NCI-H1417 treated with DMSO at 0.1 percent for 48 hours (cell line): ENCODE measurements at places on chromosomes 12 and 14.
A peak's percentile ranks its signal among the peaks of the same experiment; 100 is the strongest.

GRCh38 chr12:104641862-104642261 lies 185.1 kb downstream of the CHST11 start:
- DNase-seq: no peak

- no peak for DNase-seq
Measured at GRCh38 chr12:6201213-6201608, 1.0 kb downstream of the CD9 start.

DNA sequence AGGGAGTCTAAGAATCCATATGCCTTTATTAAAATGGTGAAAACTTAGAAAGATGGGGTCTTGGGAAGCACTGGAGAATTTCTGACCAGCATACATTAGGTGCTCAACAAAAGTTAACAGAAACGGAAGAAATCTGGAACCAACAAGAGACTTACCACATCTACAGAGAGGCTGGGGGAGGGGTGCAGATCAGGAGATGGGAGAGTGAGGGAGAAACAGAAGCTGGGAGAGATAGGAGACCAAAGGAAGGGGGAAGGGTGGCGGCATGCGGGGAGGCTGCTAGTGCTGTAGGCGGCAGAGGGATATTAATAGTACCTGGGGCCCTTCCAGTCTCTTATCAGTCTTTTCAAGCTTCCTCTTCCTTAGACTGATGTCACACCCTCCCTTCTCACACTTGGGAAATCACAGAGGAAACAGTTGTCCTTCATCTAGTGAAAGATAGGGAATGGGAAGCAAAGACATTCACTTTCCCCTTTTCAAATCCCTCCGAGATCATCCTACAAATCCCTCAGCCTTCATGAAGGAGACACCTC lies 18.1 kb downstream of the ZBTB39 start:
- DNase-seq: no peak

- no peak for DNase-seq
Measured at GRCh38 chr12:130754234-130754901, 38.3 kb upstream of the RIMBP2 start.

GRCh38 chr14:57761800-57762199 lies 104.1 kb downstream of the SLC35F4 start:
- DNase-seq: no peak

DNA sequence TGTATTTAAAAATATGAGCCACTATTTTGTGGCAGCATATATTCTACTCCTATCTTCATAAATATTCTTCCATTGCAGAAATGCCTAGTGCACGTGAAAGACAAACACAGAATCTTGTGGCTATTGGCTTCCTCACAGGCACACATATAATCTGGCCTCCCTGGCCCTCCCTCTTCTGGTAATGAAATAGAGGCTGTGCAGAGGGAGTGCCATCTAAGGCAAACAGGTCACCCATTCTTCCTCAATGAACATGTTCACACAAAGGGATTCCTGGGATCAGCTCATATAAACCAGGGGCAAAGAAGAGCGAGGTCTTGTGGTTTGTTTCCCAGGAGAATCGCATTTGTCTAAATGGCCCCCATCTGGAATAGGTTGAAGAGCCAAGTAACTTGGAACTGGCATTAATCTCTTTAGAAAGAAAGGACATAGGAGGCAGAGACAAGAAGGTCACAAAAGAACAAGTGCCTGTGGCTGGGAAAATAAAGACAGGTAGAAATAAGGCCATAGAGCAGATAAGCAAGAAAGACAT lies 171.6 kb upstream of the PTPRQ start:
- no peak for DNase-seq

- no peak for DNase-seq
Measured at GRCh38 chr12:75529826-75530225, 18.4 kb upstream of the KRR1 start.

- no peak for DNase-seq
Measured at GRCh38 chr14:62280366-62280765, 518.1 kb downstream of the SNAPC1 start.

DNA sequence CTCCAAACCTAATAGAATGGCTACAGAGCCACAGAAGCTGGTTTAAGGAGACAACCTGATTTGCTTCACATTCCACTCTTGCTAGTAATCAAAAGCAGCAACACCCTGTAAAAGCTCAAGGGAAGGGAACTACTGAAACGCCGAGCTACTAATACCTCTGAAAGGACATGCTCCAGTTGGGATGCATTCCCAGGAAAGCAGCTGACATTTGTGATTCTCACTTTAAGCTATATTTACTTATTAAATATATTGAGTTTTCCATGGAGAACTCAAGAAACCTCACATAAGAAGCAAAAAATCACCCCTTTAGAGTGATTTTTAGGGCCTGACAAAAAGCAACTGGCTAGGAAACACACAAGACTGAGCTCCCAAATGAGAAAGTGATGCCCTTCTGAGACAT lies 1073.0 kb upstream of the FLRT2 start:
- no peak for DNase-seq

GRCh38 chr14:35412272-35413056 lies 7.9 kb upstream of the NFKBIA start:
- no peak for DNase-seq

GRCh38 chr12:32290411-32290810 lies 108.9 kb upstream of the FGD4 start:
- no peak for DNase-seq

DNA sequence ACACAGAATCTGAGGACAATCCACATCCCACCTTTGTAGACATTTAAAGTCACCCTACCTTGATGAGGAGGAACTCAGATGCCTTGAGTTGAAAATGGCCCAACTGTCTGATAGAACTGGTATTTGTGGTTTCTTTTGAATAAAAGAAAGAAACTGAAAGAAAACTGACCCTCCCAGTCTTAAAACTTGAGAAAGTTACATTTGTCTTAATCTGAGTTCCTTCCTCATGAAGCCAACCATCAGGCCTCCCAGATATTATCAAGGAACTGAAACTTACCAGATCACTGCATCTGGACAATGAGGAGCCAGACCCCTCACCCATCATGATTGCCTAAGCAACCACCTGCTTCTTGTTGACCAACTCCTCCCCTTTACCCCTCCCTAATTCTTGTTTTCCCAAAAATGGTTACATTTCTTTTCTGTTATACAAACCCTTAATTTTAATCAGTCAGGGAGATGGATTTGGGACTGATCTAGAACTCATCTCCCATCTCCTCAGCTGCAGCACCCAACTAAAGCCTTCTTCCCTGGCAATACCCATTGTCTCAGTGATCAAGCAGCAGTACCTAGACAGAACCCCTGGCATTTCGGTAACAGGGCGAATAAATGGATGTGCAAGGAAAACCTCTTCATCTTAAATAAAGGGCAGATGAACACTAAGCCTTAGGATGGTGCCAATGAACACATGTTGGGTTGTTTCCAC lies 72.0 kb upstream of the RESF1 start:
- DNase-seq: no peak

DNA sequence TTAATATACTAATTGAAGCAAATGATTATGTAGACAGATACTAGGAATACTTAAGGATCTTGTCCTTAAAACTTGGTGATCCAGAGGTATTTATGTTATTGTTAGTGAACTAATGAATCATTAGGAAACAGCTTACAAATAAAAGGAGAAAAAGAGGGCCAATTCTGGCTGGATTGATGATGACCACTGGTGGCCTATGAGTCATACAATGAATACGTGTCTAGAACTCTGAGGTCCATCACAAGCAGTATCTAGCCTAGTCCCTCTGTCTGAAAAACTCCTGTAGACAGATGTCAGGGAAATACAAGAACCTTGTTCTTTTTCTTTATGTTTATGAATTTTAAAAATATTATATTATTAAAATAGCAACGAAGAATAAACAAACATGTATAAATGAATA lies 51.7 kb upstream of the RTL1 start:
- no peak for DNase-seq

DNA sequence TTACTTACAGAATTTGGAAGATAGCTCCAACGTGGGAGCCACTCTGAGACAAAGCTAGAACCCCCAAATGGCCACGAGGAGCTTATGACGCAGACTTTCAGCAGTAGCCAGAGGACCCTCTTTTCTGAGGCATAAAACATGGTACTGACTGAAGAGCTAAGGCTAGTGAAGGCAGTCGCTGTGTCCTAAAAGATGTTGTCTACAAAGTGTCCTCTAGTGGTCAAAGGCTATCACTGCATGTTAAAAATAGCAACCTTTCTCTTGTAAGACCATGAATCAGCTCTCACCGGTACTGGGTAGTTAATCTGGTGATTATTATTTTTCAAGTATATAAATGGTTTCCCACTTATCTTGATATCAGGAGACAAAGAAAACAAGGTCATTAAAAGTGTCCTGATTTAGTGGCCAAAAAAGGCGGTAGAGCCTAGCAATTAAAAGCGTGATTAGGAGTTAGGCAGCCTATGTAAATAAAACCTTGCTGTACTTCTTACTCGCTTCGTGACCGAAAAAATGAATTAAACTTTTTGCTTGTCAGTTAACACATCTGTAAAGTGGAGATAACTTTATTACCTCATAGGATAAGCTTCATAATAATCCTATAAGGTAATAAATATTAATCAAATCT lies 47.0 kb upstream of the LGR5 start:
- DNase-seq: peak; percentile 62

GRCh38 chr12:6341417-6342139 lies at the start of gene TNFRSF1A:
Gene TNFRSF1A (minus strand): TSS chr12:6342076. CDS start chr12:6341814, 262 bp downstream.
- DNase-seq: no peak

DNA sequence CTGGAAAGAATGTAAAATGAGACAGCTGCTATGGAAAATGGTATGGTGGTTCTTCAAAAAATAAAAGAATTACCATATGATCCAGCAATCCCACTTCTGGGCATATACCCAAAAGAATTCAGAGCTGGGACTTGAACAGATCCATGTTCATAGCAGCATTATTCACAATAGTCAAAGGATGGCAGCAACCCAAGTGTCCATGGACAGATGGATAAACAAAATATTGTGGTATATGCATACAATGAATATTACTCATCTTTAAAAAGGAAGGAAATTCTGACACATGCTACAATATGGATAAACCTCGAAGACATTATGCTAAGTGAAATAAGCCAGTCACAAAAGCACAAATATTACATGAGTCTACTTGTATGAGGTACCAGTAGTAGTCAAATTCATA lies 9.1 kb downstream of the RAB2B start:
- DNase-seq: no peak

GRCh38 chr14:69711065-69711464 lies 55.9 kb upstream of the SRSF5 start:
- DNase-seq: no peak
